Ammon's horn (tissue), 1 donor: ENCODE measurements at places on chromosomes 6 and 20.

- no peak for DNase-seq
These were observed 3.0 kb downstream of the HLA-A start for GRCh38 chr6:29945281-29945820.

DNA sequence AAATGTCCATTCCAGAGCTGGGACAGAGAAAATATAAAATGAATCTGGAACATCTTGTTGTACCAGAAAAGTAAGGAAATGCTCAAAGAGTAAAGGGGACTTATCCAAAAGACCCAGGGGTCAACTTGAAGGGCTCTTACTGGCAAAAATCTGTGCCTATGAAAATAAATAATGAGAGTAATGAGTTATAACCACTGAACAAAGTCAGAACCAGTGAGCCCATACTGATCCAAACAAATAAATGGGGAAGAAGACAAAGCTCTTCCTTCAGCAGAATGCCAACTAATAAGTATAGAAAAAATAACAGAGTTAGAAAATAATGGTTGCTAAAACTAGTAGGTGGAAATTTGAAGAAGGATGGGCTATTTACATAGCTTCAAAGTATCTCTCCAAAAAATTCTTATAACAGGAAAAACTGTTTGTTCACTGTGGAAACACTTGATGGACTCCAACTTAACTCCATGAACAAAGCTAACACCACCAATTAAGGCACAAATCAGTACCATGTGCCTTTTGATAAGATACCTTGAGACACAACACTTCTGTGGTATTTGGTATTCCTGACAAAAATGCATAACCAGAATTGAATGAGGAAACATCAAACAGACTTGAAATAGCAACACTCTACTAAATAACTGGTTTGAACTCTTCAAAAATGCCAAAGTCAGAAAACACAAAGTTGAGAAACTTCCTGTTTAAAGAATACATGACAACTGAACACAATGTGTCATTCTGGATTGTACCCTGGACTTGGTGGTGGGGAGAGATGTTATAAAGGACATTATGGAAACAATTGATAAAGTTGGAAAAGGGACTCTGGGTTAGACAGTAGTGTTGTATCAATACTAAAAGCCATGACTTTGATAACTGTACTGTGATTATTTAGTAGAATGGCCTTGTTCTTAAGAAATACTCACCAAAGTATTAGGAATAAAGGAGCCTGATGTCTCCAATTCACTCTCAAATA is 197.5 kb downstream of the ISM1 start:
- DNase-seq = no peak

DNA sequence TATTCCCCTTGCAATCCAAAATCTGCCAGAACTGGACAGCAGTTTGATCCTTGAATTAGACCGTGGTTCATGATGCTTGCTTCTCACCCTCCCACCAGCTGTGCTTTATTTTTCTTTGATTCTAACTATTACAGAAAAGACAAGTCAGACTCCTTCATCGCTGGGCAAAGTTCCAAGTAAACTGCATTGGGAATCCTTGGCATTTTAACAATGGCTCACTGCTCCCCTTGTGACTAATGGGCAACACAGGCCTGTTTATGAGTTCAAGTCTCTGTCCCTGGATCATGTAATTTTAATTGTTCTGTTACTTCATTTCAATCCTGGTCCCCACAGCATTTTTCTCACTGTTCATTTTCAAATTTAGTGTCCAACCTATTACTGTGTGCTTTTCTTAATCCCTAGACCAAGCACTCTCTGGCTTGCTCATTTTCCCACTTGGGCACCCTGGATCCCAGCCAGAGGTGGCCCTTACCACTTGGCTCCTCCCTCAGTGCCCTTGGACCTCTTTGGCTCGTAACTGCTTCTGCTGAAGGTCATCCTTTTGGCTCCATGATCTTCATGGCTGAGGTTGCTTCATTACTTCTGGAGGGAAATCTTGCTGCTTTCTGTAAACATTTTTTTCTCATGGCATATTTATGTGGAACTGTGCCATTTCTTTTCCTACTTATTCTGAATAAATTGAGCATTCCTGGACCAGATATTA is 32.8 kb downstream of the PSMB9 start:
- DNase-seq = no peak

- no peak for DNase-seq
These were observed 232.8 kb upstream of the MCHR2 start for GRCh38 chr6:100226811-100227210.

- DNase-seq = no peak
These were observed 9.7 kb upstream of the SMIM13 start for GRCh38 chr6:11083956-11084355.

DNA sequence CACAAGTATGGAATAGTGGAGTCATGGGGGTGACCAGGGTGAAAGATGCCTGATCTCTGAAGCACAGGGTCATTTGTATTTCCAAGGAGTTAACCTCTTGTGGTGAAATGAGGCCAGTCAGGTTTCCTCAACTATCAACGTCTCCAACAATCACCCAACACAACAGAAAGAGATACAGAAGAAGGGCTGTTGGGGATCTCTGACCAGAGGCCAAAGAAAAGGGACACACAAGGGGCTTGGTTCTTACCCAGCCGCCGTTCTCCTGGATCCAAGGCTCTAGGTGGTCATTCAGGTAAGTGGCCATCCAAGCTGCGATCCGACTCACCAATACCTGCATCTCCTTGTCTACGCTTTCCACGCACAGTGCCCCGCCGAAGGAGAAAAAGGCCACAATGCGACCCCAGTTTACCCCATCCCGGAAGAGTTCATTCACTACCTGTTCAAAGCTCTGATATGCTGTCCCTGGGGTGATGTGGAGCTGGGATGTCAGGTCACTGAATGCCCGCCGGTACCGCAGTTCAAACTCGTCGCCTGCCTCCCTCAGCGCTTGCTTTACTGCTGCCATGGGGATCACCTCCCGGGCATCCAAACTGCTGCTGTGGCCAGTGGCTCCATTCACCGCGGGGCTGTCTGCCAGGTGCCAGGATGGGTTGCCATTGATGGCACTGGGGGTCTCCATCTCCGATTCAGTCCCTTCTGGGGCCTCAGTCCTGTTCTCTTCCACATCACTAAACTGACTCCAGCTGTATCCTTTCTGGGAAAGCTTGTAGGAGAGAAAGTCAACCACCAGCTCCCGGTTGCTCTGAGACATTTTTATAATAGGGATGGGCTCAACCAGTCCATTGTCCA is 1.0 kb downstream of the BCL2L1 start:
- DNase-seq = no peak

DNA sequence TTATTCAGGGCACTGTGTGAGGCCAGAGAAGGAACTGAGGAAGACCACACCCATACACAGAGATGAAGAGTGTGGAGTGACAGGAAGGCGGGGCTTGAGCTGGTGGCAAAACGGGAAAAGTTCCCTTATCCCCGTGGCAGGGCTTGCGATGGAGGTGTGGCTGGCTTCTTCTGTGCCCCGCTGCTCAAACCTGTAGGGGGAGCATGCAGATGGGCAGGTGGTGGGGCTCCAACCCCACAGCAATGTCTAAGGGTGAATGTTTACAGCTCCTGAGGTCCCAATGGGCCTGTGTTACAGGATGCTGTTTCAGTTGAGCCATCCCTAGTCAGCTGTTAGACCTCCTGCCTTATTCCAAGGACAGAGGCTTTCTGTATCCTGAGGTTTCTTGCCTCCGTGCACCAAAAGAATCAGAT is 105.9 kb downstream of the LY86 start:
- no peak for DNase-seq

DNA sequence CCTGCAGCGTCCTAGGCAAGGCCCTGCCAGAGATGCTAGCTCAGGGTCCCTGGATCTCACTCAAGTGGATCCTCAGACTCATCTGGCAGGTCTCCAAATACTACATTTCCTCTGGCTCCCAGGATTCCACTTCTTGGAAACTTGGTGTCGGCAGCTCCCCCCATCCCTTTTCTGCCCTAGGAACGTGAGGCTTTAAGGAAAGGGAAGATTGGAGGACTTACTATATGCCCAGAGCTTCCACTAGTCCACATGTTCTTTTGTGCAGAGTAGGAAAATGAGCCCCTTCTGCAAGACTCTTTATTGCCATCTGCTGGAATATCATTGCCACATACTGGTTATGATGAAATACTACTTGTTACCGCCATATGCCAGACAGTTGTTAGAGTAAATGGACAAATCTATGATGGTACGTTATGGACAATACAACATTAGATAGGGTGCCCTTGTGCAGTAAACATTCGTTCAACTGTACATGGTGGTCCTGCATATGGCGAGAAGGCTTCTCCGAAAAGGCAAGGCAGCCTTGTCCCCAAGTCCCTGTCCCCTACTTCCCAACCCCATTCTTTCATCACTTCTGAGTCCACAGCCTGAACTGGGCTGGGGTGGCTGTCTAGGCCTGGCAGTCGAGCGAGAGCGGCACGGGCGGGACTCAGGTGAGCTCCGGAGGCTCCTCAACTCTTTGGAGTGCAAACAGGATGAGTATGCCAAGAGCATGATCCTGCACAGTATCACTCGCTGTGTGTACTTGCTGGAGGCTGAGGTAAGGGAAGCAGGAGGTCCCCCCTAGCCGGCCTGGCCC is 780 bp downstream of the ARMC12 start:
- DNase-seq = peak; percentile 85

DNA sequence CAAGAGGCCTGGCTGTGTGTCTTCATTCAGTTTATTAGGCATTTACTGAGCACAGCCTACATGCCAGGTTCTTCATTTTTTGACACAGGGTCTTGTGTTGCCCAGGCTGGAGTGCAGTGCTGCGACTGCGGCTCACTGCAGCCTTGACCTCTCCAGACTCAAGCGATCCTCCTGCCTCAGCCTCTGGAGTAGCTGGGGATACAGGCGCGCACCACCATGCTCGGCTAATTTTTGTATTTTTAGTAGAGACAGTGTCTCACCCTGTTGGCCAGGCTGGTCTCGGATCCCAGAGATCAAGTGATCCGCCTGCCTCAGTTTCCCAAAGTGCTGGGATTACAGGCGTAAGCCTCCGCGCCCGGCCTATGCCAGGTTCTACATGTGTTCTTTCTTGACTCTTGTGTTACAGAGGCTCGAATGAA is 601 bp upstream of the ATRN start:
- no peak for DNase-seq

- no peak for DNase-seq
These were observed 66.5 kb upstream of the ADGRG6 start for GRCh38 chr6:142235272-142235671.

DNA sequence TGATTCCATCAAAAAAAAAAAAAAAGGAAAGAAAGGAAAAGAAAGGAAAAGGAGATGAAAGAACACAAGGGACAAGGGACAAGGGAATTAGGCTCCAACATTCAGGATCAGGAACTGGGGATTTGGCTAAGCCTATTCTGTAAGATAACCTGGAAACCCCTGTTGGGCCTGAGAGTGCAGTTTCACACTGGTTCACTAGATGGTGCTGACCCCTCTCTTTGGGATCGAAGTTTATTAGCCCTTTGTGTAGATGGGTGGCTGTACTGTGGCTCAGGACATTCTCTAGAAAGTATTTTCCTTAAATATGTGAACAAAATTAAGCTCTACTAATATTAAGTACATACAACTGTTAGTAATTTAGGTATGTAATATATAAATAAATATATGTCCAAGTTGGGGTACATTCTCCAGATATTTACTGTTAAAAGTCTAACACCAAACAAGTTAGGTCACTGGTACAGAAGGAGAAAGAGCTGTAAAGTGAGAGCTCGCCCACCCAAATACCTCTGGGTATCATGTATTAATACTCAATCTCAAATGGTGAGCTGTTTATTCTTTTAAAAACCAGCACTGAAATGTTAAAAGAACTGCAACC is 6.3 kb downstream of the OR2A4 start:
- peak; percentile 77 for DNase-seq

- no peak for DNase-seq
These were observed 69.2 kb downstream of the SLC23A2 start for GRCh38 chr20:4932061-4932460.

GRCh38 chr20:41224281-41224680 is 86.9 kb downstream of the PLCG1 start:
- no peak for DNase-seq

DNA sequence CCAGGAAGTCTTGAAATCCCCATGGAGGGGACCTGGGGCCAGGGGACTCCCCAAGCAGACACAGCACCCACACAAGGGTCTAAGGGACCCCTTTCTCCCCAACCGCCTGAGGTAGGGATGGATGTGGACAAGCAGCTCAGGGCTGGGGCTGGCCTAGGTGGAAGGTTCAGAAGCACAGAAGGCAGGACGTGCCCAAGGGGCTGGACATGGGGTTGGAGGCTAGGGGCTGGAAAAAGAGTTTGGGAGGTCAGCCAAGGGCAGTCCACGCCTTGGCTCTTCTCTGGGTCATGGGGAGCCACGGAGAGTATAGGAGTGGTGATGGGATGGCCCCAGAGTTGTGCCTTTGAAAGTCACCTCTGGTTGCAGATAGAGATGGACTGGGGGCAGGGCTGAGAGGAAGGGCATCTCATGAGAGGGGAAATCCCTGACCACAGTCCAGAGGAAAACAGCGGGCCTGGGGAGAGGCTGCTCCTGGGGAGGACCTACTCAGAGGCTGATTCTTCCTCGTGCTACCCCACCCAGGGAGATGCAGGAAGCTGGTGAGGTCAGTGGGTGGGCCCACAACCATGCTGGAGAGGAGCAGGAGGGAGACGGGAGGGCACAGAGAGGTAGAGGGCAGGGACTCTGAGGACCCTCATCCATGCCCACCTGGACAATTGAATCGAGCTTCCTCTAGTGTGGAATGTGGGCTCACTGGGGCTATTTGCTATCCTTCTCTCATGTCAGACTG is 2.5 kb upstream of the HSPA12B start:
- no peak for DNase-seq

- no peak for DNase-seq
These were observed 41.3 kb downstream of the PANK2 start for GRCh38 chr20:3930265-3931206.

GRCh38 chr6:136656121-136656520 is 105.9 kb upstream of the MAP7 start:
- DNase-seq = no peak

DNA sequence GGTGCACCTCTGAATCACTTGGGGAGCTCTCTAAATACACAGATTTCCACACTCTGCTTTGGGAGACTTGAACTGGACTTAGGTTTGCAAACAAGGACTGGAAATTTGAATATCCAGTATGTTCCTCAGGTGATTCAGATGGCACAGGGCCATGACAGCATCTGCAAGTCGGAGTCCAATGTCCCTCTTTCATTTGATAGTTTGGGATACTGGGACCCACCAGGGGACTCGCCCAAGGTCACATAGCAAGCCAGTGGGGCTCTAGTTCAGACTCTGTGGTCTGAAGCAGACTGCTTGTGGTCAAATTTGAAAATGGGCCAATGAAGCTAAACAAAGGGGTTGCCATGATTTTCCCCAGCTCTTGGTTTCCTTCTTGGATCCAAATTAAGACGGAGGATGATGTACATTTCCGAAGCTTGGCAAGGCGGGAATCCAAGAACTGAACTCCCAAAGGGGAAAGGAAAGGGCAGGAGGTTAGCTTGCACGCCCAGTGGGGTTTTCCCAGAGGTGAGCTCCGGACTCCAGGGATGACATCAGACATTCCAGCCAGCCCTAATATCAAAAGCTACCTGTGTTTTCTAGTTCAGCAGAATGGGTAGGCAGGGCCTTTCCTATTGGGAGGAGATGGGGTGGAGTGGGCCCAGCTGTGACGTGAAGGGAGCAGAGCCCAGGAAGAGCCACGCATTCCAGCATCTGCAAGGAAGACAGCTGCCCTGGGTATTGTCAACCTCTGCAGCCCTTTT is 3.4 kb upstream of the SYS1 start:
- no peak for DNase-seq
